ENCODE measurements at places on chromosomes 6 and 20. TPM values are rescaled to one million over a fixed set of nuclear protein-coding genes. Genes with fewer than 3 reads are reported as not detected.

Gene SLC22A7
- not detected for total RNA-seq

Gene HFE
- total RNA-seq = 16.9 TPM

Gene PLCB4
- total RNA-seq = 16.1 TPM

DNA sequence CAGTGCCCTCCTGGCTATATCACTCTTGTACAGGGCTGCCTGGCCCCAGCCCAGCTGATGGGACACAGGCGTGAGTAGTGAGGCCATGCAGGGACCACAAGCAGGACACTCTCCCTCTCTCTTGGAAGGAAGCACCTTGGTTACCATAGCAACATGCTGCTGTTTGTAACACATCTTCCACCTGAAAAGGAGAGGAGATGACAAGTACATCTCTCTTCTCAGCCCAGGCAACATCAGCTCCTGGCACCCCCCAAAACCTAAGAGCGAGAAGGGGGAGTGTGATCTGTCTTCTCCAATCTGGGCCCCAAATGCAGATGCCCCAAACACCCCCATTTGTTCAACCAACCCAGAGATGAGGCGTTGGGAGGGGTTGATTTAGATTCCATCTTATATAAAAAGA lies 49.9 kb downstream of the KCNB1 start:
- no peak for DNase-seq

DNA sequence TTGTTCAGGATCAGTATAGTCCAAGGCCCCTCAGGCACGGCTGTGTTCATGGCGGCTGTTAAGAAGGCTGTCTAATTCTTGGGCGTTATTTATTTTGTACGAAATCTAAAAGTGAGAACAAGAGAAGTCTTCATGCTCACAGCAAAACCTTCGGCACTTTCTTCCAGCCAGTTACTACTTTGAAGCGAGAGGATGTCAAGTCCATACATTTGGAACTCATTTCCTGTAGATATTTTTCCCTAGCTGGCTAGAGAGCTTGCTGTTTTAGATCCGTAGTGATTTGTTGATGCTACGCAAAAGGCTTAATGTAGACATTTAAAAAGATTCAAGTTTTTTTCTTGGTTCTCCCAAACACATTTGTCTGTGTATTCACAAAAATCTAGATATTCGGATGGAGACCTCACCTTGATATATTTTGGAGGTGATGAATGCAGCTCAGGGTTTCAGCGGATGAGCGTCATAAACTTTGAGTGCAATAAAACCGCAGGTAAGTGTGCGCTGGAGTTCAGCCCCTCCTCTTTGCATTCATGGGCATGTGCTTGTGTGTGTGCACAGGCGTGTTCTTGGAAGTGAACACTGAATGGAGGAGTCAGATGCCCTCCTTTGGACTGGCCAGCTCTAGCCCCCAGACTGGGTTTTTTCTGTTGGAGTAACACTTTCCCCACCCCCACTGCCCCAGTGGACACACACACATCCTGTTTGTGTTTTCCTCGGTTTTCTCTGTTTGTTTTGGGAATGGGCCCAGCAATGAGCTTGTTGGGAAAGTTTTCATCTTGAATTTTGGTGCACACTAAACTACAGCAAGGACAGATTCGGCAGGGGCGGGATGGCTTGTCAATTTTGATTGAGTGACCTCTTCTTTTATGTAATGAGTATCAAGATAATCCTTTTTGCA lies 65.4 kb downstream of the IGF2R start:
- DNase-seq = no peak

DNA sequence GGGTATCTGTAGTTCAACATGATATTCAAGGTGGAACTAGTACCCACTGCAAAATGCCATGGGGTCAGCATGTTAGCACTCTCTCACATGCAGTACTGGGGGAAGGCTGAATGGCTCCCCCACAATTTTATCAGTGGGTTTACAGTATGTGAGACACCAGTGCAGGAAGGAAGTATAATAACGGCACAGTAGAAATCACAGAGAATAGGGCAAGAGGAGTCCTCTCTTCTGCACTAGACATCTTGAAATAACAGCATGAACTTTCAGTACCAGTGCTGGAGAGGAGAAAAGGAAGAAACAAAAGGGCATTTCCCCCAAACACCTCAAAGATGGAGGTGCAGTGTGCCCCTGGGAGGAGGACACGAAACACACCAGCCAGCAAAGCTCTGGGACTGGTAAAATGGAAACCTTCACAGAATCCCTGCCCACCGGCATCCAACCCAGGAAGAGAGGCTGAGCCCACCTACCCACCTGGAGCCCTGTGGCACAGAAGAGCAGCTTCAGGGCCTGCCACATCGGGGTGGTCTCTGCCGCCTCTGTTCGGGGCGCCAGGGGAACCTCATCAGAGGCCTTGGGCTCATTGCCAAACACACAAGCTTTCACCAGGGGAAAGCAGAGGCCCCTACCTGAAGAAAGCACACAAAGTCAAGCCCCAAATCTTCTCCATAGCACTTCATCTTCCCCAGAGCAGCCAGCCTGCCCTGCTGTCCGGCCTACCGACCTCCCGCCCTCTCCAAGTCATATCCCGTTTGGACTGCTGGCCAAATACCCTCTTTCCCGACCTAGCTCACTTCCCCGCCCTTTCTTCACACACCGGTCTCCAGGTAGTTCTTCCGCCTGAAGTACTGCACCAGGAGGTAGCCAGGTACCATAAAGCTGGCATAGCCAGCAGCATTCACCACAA lies 1.2 kb downstream of the SLC35B2 start:
- peak; percentile 30 for DNase-seq

- no peak for DNase-seq
Measured at GRCh38 chr6:147467886-147468285, 40.6 kb upstream of the SAMD5 start.

DNA sequence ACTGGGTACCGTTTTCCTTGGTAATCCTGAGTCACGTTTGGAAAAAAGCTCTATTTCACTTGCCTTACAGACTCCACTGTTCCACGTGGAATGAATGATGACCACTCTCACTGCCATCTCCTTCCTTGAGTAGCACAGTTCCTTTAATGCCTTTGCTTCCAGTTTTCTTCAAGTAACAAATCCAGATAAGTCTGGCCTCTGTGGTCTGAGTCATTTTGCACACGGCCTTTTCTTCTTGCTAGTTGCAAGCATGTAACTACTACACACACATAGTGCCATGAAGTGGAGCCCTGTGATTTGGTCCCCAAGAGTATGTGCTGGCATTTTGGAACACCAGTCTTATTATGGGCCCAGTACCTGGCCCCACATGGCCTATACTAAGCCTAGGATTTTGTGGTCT lies 182.8 kb downstream of the SASH1 start:
- DNase-seq = peak; percentile 95

GRCh38 chr6:961407-961960 lies 268.5 kb upstream of the EXOC2 start:
- no peak for DNase-seq

DNA sequence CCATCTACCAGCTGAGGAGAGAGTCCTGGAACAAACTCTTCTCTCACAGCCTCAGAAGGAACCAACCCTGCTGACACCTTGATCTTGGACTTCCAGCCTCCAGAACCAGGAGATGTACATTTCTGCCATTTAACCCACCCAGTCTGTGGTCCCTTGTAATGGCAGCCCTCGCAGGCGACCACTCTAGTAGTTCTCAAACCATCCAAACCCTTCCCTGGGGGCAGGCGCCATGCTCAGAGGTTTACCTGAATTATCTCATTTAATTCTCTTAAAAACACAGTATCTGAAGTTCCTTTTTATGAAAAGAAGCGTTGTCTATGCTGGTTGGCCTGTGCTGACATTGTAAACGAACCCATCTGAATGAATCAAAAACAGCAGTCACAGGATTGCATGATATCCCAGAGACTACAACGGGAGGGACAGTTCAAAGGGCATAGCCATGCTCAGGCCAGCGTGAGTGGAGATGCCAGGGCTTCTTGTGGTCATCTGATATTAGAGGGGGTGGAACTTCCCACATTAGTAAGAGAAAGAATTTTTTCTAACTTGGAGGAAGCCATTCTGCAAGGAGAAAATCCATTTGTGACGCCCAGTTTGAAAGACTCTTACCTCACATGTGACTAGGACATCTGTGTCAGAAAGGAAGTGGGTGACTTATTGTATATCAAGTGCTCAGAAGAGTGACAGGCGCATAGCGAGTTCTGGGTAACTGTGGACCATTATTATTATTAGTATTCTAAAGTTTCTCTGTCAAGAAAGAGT lies 17.2 kb upstream of the TAGAP start:
- DNase-seq = no peak

DNA sequence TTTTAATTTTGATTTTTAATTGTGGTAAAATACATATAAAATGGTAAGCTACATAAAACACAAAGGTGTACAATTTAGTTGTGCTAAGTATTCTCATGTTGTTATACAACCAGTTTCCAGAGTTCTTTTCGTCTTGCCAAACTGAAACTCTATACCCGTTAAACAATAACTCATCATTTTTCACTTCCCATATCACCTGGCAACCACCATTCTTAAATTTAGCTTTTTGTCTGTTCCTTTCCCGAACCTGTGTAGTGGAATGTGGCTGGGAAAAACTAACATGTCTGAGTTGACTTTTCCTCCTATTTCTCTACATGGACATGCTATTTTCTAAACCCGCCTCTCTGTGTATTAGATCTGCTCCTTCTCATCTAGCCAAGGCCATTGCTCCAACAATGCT lies 27.6 kb downstream of the RPRD1B start:
- DNase-seq = no peak

DNA sequence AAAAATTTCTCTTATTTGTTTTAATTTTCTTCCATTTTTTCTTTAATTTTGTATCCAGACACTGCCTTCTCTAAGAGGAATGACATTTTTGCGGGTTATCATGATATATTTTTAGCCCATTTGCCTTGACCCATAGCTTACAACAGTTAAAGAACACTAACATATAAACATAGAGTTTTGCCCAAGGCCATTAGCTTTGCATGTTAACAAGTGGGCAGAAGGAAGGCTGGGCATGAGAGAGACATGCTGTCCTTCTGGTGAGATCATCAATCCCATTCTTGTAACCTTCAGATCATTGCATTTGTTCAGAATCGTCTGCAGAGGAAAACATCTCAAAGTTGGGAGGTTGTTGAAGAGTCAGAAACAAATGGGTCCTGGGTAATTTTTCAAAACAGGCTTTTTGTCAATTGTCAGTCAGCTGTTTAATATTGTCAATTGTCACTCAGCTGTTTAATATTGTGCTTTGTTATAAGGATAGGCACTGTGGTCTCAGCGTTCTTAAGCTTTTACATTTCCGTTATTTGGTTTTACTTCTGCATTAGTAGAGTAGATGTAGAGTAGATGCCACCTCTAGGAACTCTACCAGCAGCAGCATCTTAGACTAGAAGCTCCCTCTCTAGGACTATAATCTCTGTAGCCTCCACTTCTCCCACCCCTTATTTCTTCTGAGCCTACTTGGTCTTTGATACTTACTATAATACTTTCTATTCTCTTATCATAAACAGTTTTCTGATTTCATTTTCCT lies 243.1 kb downstream of the ESR1 start:
- peak; percentile 83 for DNase-seq
